ENCODE measurements at places on chromosomes 3 and 15. TPM values are rescaled to one million over a fixed set of nuclear protein-coding genes. Genes with fewer than 3 reads are reported as not detected.
A peak's percentile ranks its signal among the peaks of the same experiment; 100 is the strongest.

DNA sequence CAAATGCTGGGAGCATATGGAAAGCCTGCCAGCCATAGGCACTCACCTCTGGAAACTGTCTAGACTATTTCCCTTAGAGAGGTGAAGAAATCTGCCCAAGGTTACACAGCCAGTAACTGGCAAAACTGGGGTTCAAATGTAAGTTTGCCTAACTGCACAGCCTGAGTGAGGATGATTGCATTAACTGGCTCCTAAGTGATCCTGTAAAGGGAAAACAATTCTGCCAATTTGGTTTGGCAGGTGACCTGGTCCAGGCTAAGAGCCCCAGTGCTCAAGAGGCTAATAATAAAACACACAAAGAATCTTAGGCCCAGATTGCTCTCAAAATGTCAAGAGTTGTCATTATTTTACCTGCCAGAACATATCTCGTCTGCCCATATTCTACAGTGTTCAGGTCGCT is 43.9 kb upstream of the SPRED1 start:
- no peak for DNase-seq

DNA sequence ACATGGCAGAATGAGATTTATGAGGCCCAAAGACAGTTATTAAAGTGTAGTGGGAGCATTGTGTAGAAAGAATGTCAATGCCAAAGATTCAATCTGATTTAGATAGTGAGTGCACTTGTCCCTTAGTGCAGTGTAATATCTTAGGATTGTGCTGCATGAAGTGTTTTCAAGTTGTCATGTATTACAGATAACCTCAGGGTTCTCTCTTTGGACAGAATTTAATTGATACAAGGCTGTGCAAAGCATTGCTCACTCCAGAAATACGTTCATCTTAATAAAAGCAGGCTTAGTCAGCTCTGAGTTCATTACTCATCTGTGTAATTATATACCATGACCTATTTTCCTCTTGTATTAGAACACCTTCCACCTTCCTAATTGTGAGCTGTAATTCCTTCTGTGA is 16.0 kb upstream of the GPR171 start:
- DNase-seq: no peak

GRCh38 chr15:65130941-65131340 is 2.7 kb downstream of the PDCD7 start:
- no peak for DNase-seq

MEGF11 gene
- 0.03 TPM for polyA plus RNA-seq

C2CD4B gene
- polyA plus RNA-seq: not detected

GRCh38 chr3:10417847-10418246 is 87.5 kb downstream of the ATP2B2 start:
- DNase-seq: peak; percentile 78

DNA sequence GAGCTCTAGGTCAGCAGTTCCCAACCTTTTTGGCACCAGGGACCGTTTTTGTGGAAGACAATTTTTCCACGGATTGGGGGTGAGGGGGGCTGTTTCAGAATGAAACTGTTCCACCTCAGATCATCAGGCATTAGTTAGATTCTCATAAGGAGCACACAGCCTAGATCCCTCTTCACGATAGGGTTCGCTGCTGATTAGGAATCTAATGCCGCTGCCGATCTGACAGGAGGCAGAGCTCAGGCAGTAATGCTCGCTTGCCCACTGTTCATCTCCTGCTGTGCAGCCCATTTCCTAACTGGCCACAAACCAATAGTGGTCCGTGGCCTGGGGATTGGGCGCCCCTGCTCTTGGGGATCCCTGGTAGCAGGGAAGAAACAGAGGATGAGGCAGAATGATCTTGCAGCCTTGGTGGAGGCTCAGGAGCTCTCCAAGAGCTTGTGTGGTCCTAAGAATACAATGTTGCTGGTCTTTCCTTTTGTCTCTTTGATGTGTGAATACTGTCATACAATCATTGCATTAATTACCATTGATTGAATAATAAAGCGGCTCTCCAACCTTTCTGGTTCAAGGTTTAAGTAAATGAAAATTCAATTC is 183.2 kb downstream of the FNDC3B start:
- DNase-seq: no peak

GRCh38 chr3:45409921-45410320 is 21.5 kb downstream of the LARS2 start:
- DNase-seq: no peak

GRCh38 chr3:52204337-52205073 is 6.5 kb downstream of the ALAS1 start:
- DNase-seq: no peak

DNA sequence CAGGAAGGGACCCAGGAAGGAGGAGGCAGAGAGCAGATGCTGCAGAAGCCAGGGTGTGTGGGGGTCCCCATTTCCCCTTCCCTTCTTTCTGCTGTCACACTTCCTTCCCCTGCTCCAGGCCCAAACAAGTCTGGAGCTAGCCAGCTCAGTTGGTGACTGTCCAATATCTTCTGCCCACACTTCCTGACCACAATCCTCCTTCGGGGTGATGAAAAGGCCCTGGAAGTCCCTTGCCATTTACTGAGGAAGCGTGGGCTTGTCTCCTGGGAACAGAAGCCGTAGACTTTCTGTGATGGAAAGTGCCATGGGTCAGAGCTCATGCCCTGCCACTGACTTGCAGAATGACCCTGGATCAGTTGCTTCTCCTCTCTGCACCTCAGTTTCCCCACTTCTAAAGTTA is 39.0 kb downstream of the ANAPC13 start:
- DNase-seq: no peak

DNA sequence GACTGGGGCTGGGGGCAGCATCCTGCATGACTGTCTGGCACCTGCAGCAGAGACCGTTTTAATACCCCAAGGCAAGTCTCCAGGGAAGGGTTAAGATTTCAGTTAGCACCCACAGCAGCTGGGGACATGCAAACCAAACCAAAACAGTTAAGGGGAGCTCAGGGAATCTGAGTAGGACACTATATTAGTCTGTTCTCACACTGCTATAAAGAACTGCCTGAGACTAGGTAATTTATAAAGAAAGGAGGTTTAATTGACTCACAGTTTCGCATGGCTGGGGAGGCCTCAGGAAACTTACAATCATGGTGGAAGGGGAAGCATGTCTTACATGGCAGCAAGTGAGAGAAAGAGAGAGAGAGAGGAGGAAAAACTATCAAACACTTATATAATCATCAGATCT is 25.3 kb downstream of the GALNT15 start:
- DNase-seq: no peak

DNA sequence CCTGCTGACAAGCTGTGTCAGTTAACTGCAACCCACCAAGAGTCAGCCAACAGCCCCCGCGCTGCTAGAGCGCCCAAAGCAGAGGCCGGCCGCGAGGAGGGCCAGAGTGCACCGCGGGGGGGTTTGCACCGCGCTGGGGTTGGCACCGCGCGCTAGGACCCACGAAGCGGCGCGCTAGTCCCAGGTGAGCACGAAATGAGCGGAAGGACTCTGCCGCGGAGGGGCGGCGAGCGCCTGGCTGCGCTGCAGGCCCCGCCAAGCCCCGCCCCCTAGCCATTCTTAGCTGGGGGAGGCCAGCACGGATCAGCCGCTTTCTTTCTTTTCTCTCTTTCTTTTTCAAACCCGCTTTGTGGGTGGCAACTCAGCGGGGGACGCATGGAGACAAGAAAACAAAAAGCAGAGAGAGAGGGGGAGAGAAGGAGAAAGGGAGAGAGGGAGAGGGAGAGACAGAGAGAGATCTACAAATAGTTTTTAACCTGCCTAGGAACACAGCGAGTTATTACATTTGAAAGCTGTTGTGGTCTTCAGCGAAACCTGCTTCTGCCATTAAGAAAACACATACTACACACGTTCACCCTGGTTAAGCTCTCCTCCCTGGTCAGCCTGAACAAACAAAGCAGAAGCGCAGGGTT is 6.9 kb upstream of the FOXB1 start:
- DNase-seq: peak; percentile 30

DNA sequence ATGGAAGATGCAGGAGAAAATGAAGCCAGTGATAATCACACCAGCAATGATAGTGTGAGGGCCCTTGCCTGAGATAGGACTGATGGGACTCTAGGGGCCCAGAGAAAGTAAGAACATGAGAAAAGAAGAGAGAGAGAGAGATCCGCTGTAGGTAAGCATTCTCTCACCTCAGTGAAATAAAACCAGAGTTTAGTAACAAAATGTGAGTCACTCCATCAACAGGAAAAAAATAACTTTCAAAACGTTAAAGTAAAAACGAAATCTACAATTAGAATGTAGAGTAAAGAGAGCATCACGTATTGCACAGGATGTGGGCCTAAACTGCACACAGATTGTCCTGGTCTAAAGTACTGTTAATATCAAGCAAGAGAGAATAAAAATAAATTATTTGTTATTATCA is 6.8 kb upstream of the PRSS50 start:
- DNase-seq: no peak

XCR1 gene
- not detected for polyA plus RNA-seq

DNA sequence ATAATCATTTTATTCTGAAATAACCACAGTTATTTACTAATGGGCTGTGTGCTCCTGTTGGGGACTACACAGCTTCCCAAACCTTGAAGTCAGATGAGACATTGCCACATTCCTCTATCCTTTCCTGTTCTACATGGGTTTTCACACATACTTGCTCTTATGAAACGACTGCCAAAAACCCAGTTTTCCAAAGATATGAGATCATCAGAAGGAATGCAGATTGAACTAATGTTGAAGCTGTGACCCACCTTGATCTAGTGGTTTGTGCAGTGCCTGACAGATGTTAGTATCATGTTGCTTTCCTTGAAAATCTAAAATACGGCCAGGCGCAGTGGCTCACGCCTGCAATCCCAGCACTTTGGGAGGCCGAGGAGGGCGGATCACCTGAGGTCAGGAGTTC is 144.6 kb downstream of the VGLL4 start:
- no peak for DNase-seq

THPO gene
- 0.07 TPM for polyA plus RNA-seq

TRH gene
- not detected for polyA plus RNA-seq

DNA sequence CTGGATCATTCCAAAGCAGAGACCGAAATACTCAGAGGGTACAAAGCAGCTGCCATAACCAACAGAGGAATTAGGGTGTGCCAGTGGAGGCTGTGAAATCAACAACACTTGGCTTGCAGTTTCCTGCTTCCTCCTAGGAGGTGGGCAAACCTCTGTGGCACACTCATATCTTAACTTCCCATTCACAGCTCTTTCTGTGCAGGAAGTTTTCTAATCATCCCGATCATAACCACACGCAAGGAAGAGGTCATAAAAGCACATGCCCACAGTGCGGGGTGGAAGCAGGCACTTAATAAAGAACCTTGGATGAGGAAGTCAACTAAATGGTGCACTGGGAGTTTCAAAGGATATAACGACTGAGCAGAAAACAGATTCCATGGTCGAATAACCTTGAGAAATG is 5.1 kb downstream of the SCAMP2 start:
- DNase-seq: no peak

DNA sequence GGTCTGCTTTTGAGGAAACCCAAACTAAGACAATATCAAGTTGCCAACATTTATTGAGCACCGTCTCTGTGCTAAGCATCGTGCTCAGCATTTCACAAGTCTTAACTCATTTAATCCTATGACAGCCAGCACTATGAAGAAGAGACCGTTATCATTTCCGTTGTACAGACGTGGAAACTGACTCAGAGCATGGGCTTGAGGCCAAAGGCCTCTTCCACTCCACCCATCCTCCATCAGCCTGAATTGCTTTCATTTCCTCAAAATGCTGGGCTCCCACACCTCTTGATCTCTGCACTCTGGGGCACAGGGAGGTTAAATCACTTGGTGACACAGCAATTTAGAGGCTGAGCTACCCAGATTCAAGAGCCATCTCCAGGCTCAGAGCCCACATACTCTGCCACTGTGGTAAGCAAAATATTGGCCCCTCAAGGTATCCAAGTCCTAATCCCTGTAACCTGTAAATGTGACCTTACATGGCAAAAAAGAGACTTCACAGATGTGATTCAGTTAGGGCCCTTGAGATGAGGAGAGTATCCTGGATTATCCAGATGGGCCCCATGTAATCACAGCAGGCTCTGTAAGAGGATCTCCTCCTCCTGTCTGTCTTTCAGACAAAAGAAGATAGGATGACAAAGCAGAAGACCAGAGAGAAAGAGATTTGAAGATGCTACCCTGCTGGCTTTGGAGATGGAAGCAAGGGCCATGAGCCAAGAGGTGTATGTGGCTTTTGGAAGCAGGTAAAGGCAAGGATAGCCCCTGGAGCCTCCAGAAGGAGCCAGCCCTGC is 24.3 kb upstream of the FLNB start:
- DNase-seq: no peak

IQCF5 gene
- polyA plus RNA-seq: not detected

DNA sequence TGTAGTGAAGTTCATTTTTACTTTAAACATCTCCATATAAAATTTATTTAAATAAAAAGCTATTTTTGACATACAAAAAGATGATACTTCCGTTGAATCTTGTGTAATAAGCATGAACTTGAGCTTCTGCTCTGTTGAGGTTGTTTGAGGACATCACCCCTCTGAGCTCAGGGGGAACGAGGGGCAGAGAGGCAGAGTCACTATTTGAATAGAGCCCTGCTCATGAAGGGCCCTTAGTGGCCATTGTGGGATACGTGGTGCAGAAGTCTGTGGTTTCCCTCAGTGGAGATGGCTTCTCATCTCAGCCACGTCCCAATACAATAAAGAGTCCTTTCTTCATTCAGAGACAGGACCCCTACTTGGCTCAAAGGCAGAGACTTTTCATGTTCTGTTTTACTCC is 10.6 kb downstream of the CEMIP start:
- no peak for DNase-seq

- DNase-seq: no peak
These were observed 71.1 kb upstream of the OXTR start for GRCh38 chr3:8840556-8840955.

GRCh38 chr3:535566-536416 is 339.2 kb downstream of the CHL1 start:
- DNase-seq: peak; percentile 70

DNA sequence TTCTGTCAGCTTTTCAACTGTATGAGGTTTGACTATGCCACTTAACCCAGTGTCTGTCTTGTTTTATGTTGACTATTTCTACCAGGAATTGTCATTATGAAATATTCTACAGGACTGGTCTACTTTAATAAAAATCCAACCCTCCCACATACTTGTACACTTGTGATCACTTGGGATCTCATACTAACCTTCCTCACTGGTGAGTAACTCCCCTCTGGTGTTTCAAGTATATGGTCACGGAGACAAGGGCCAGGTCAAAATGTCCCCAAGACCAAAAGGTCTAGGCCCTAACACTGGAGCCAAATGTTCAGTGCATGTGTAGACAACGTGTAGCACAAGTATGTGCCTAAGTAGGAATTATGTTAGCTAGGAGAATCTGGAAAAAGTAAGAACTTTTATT is 122.7 kb upstream of the TJP1 start:
- DNase-seq: no peak

DNA sequence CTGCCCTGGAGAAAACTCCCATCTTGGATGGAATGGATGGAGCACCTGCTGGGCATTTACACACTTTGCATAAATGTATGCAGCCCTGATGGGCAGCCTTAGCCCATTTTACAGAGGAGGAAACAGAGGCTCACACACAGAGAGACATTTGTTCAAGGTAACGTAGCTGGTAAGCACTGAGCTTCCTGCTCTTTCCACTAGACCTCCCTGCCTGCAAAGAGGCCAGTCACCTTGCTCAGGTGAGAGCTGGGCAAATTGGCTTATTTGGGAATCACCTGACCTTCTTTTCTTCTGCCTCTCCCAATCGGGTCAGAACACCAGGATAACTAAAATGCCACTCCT is 51.4 kb upstream of the FLNB start:
- DNase-seq: no peak
